NCI-H1417 (cell line): ENCODE measurements at places on chromosomes 13 and 19.

- DNase-seq: no peak
These were observed 6.0 kb downstream of the LENG8 start for GRCh38 chr19:54454781-54455675.

- DNase-seq: no peak
These were observed 2612.9 kb downstream of the PCDH9 start for GRCh38 chr13:64617231-64617630.

DNA sequence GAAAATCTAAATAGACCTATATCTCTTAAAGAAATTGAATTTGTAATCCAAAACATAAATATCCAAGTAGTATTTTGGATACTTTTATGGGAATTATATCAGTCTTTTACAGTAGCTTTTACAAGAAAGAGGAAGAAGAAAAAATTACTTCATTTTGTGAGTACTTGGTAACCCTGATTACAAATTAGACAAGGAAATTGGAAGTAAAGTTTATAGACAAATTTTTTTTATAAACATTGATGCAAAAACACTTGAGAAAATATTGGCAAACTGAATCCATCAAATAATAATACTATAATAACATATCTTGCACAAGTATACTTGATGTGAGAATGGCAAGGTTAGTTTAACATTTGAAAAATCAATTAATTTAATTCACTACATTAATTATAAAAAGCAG lies 954.1 kb upstream of the MIR17HG start:
- DNase-seq: no peak

GRCh38 chr13:27176470-27177410 lies 5.1 kb upstream of the USP12 start:
- DNase-seq: no peak

GRCh38 chr13:107680115-107680514 lies 535.2 kb downstream of the LIG4 start:
- DNase-seq: peak; percentile 55

DNA sequence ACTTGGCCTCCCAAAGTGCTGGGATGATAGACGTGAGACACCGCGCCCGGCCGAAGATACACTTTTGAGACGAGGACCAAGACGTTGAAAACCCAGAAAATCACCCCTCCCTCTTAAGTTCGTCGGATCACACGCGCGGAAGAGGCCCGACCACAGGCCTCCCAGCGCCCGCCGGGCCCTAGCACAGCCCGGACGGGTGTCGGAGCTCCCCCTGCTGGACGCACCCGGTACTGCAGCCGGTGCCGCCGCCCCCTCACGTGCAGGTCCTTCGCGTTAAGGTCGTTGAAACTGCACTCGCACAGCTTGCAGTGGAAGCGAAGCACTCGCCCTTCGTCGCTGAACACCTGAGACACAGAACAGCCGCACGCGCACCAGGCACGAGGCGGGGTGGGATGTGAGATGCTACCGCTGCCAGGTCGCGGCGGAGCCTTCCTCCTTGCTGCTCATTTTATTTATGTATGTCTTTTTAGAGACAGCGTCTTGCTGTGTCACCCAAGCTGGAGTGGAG lies 35.7 kb upstream of the MATK start:
- DNase-seq: peak; percentile 21

GRCh38 chr13:99650410-99650809 lies 149.1 kb downstream of the TM9SF2 start:
- no peak for DNase-seq

DNA sequence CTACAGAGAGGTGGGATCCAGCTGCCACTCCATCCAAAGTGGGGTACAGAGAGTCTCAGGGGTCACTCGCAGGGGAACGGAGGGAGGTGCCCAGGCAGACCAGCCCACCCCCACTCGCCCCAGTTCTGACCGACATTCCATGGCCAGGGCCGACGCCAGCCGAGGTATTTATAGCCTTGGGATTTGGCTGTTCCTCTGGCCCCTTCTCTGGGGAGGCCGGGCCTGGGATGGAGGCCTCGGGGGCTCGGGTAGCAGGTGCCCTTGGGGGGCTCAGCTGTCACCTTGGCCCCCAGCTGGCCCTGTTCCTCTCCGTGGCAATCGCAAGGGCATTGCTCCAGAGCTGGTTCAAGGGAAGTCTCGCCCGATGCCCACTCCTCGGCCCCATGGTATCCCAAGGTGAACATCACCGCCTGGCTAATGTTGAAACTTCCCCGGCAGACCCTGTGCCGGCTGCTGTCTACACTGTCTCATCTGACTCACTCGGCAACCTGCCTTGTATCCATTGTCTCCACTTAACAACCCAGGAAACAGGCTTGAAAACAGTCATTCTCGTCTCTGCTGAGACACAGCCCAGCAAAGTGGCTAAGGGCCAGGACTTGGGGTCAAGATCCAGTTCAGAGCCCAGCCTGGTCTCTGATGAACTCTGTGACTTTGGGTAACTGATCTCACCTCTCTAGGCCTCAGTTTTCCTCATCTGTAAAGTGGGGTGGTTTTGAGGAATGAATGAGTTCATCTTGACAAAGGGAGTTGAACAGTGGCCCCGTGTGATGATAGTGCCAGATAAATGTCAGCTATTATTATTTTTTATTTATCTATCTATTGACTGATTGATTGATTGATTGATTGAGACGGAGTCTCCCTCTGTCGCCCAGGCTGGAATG lies 9.7 kb downstream of the PRKACA start:
- DNase-seq: no peak

DNA sequence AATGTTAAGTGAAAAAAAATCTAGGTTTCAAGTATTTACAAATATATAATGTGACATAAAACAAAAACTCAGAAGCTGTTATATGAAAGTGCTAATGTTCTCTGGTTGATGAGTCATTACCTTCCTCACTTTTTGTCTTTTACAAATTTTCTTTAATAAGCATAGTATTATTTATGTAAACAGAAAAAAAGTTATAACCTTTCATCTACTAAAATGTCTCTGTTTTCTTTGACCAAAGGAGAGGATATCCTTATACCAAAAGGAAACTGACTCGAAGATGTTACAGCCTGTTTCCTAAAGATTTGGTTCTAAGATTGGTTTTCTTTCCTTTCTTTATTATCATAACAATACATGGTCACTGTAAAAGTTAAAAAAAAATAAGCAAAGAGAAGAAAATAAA lies 38.0 kb downstream of the RCBTB2 start:
- no peak for DNase-seq

DNA sequence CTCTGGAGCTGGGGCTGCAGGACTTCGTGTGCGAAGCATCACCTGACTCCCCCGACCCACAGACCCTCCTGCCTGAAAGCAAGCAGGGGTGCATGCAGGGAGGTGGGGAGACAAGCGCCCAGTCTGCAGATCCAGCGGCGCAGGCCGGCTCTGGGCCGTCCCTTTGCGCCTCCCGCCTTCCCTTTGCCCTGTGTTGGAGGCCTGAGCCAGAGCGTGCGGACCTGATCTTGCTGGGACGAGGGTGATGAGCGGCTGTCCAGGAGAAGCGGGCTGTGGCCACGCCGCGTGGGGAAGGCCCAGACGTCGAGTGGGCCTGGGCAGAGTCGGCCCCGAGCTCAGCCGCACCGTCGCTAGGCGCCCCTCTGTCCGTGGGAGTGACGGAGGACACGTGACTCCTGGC lies 5.3 kb upstream of the GRTP1 start:
- DNase-seq: no peak

GRCh38 chr13:23696610-23697009 lies 126.4 kb downstream of the TNFRSF19 start:
- DNase-seq: no peak

GRCh38 chr13:70353096-70353495 lies 244.8 kb upstream of the KLHL1 start:
- no peak for DNase-seq

DNA sequence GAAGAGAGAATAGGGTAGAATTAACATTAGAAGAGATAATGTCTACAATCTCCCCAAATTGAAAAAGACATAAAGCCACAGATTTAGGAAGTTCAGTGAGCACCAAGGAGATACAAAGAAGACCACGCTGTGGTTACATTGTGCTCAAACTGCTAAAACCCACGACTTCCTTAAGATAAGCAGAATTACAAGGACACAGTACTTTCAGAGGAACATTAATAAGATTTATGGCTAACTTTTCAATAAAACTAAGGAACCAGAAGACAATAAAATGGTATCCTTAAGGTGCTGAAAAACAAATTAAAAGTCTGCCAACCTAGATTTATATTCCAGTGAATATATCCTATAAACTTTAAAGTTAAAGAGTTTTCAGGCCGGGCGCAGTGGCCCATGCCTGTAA lies 7.4 kb upstream of the IL17D start:
- no peak for DNase-seq

- no peak for DNase-seq
These were observed 6.6 kb downstream of the EPS8L1 start for GRCh38 chr19:55082020-55082851.

DNA sequence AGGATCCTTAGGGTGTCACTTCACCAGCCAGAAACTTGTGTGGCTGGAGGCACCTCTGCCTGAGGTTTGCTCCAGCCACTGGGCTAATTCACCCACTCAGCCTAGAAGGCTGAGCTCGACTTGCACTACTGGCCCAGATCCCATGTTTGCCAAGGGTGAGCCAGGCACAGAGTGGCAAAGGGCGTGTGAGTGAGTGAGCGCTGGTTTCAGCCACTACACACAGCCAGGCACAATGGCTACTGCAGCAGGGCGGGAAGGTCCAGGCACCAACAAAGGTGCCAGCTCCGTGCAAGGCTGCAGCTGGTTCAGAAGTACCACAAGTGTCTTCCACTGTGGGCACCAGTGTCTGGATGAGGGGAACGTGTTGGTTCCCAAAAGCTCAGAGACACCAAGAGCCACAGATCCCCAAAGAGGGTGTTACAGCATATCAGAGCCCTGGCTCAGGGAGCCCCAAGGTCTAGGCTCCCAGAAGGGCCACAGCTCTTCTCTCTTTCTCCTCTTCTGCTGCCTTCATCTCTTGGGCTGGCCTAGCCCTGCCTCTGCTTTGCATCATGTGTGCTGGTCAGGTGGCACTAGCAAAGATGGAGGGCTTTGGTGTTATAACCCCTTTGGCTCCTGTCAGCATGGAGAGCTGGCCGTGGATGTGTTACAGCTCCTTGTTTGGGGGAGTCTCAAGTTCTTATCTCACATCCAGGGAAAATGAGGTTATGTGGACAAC lies 736.3 kb upstream of the KLHL1 start:
- no peak for DNase-seq

- no peak for DNase-seq
These were observed 384.4 kb upstream of the TSHZ3 start for GRCh38 chr19:31733591-31733990.

DNA sequence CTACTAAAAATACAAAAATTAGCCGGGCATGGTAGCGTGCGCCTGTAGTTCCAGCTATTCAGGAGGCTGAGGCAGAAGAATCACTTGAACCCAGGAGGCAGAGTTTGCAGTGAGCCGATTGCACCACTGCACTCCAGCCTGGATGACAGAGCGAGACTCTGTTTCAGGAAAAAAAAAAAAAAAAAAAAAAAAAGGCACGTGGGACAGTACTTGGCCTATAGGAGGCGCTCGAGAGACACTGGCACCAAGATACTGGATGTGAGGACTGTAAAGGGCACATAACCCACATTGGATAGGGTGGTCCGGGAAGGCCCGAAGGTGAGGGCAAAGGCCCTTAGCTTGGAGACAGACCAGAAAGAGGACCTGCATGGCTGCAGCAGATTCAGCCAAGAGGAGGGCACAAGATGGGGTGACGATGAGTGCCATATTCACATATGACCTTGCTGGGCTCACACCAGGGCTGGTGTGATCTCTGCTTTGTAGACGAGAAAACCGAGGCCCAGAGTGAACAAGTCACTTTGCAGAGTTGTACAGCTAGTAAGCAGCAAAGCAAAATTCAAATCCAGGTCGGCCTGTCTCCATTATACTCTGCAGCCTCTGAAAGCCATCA lies 89.4 kb downstream of the DPF1 start:
- peak; percentile 8 for DNase-seq

GRCh38 chr13:38366954-38367645 lies 17.4 kb downstream of the UFM1 start:
- no peak for DNase-seq

GRCh38 chr13:31172535-31172934 lies 10.8 kb upstream of the HSPH1 start:
- no peak for DNase-seq

- no peak for DNase-seq
These were observed 5.8 kb downstream of the TEAD2 start for GRCh38 chr19:49356382-49356781.

GRCh38 chr13:19606152-19606551 lies 27.3 kb upstream of the MPHOSPH8 start:
- no peak for DNase-seq

- no peak for DNase-seq
These were observed 342.2 kb upstream of the HTR2A start for GRCh38 chr13:47239025-47239424.

DNA sequence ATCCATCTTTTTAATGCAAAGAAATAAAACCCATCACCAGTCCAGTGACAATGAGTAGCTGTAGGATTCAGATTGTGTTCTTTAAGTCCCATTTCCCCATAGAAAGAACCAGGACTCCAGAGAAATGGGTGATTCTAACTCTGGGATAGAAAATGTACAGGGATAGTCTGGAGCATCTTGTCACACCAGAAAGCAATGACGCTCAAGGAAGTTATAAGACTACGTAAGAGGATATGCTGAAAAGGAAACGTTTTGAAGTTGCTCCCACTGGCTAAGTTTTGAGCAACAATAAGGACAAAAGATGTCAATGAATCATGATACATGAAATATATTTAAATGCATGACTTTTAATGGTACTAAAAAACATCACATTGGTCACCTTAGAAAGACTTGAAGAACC lies 360.1 kb downstream of the DLEU7 start:
- no peak for DNase-seq

DNA sequence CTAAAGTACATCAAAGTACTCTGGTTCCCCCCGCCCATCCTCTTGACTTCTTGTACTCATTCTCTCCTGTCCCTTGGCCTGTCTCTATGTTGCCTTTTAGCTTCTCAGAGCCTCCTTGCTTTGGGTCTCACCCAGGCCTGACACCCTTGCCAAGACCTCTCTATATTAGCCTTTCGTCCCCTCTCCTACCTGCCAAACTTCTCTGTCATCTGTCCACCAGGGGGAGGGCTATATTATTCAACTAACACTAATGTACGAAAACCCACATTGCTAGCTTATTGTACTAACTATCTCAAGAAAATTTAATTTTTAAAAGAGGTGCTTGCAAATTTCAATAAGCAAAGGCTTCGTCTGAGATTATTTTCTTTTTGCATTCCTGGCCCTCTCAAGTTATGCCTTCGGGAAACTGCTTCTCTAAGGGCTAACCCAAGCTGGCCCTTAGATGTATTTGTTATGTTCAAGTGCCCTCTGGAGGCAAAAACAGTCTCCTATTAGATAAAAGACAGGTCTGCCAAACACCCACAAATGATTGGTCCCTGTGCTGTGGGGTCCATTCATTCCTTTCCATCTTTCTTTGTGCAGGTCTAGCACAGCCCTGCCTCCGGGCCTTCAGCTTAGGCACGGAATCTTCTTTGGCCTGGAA lies 6.3 kb upstream of the MRPS31 start:
- peak; percentile 68 for DNase-seq

- DNase-seq: peak; percentile 47
These were observed 21.4 kb upstream of the ZNF181 start for GRCh38 chr19:34712395-34713261.

- DNase-seq: no peak
These were observed 24.0 kb downstream of the ZMYM2 start for GRCh38 chr13:19982447-19983043.

GRCh38 chr13:99395436-99395835 lies 88.2 kb upstream of the GPR183 start:
- no peak for DNase-seq
